T follicular helper cell (primary cell): ENCODE measurements at places on chromosomes 3 and 15.
A peak's percentile ranks its signal among the peaks of the same experiment; 100 is the strongest.

DNA sequence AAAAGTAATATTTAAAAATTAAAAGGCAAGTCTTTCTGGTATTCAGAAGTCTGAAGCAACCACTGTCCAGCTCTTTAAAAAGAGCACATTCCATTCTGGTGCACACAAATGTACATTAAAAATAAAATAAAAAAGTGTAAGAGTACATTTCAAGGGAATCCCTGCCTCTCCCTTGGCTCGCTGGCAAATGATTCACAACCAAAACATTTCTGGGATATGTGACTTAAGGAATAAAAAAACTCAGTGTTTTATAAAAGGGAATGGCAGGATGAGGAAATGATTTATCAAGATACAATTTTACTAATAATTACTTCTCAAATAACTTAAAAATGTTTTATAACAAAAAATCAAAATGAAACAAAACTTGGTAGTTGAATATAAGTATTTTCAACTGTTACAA lies 23.8 kb upstream of the ANXA2 start:
- DNase-seq, result no peak

- DNase-seq, result no peak
Observed at GRCh38 chr3:59797533-59797932, 747.7 kb upstream of the CFAP20DC start.

GRCh38 chr15:56960116-56960515 lies 41.7 kb downstream of the TCF12 start:
- no peak for DNase-seq

- DNase-seq, result peak; percentile 74
Observed at GRCh38 chr3:50260027-50260941, 8.7 kb upstream of the SEMA3B start.

- DNase-seq, result no peak
Observed at GRCh38 chr3:31908391-31909097, 72.5 kb downstream of the OSBPL10 start.

GRCh38 chr3:58728723-58729122 lies 62.1 kb upstream of the FAM3D start:
- DNase-seq, result no peak

DNA sequence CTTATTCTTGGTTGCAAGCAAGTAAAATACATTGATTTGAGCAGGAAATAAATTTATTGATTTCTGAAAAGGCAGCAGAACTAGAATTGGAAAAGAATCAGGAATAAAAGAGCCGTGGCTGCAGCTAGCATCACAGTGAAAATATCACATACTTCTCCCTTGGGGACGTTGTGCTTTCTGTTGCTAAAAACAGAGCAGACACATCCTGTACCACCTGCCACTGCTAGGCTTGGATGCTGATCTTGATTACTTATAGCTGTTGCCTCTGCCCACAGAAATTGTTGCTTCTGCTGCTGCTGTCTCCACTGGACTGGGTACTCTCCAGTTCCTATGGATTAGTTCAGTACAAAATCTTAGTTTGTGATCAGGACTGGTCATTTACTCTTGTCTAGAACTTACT lies 283.8 kb downstream of the C3orf38 start:
- DNase-seq, result no peak

GRCh38 chr3:72888546-72889309 lies 882 bp downstream of the GXYLT2 start:
- DNase-seq, result no peak

GRCh38 chr3:154926721-154927120 lies 153.4 kb upstream of the MME start:
- no peak for DNase-seq

- DNase-seq, result no peak
Observed at GRCh38 chr3:10173926-10174435, 9.3 kb downstream of the IRAK2 start.

DNA sequence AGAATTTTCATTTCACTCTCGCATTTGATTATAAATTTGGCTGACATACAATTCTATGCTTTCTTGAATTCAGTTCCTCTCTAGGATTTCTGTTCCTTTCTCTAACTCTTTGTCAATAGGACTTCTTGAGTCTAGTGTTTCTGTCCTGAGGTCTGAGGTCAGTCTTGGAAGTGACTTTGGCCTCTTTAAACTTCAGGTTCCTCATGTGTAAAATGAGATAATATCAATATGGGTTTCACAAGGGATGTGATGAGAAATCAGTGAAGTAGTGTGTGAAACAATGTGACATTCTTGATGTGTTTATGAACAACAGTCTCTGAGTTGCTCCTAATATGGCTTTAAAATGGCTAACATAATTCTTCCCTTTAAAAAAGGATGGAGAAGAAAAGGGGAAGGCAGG lies 92.2 kb downstream of the SV2B start:
- no peak for DNase-seq

GRCh38 chr3:181915551-181915950 lies 203.8 kb downstream of the SOX2 start:
- no peak for DNase-seq

GRCh38 chr15:60592371-60593169 lies 113.6 kb upstream of the ICE2 start:
- peak; percentile 83 for DNase-seq

DNA sequence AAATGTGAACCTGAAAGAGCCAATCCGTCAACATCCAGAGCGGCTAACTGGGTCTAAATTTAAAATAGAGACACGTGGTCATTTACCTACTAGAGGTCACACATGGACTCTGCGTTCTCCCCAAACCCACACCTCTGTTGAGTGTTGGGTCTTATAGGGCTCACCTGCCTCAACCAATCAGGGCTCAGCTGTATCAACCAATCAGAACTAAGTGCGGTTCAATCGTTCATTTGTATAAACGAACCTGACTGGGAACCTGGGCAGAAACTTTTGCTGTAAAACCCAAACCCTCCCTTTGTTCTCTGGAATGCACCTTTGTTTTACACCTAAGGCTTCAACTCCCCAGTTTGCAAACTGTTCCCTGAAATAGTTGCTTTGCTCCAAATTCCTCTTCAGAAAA lies 8.9 kb downstream of the DNAAF4 start:
- DNase-seq, result no peak

GRCh38 chr3:186259612-186260383 lies 102.2 kb downstream of the DGKG start:
- peak; percentile 45 for DNase-seq

DNA sequence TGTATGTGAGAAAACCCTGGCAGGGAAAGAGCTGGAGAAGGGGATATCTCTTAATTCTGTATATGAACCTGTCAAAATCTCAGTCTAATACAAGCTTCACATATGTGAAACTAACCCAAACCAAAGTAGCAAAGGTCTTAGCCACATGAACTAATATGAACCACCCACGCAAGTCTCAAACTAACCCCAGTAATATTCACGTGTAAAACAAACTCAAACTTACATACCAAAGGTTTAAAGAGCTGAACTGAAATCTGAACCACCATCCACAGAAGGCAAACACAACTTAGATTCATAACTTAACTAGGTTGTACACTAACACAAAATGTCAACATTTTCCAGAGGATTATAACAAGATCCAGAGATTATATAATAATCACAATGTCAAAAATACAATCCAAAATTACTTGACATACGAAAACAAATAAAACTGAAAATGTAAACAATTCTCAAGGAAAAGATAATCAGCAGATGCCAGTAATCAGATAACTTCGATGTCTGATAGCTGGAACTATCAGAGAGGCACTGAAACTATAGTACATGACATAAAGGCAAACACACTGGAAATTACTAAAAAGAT lies 64.1 kb downstream of the VPS13C start:
- DNase-seq, result no peak

- DNase-seq, result no peak
Observed at GRCh38 chr15:48437178-48437577, 105.9 kb downstream of the DUT start.

DNA sequence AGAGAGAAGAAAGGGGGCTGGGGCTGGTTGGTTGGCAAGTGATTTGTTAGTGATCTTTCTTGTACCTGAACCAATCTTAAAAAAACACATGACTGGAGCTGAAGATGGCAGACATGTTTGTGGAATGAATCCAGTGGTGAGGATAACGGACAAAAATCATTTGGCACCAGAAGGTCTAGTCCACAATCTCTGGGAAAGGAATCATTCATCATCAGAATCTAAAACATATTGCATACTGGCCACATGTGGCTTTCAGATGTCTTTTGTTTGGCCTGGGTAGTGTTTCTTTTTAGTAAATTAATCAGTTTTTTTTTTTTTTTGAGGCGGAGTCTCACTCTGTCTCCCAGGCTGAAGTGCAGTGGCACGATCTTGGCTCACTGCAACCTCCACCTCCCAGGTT lies 5.0 kb downstream of the NEK11 start:
- no peak for DNase-seq

DNA sequence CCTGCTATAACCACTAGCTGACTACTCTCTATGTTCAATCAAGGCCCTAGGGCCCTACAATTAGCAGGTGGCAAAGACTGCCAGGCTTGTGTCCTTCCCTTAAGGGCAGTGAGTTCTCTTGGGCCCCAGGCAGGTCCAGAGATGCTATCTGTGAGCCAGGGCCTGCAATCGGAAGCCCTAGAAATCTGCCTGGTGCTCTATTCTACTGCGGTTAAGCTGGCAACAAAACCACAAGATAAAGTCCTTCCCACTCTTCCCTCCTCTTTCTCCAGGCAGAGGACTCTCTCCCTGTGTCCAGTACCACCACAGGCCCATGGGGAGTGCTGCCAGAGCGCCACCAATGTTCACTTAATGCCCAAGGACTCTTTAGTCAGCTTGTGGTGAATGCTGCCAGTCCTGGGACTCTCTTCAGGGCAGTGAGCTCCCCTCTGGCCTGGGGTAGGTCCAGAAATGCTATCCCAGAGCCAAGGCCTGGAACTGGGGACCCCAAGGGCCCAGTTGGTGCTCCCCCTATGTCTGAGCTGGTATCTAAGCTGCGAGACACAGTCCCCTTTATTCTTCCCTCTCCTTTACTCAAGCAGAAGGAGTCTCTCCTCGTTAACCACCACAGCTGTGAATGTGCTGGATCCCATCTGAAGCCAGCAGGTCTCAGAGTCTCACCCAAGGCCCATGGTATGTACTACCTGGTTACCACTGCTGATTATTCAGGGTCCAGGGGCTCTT lies 34.7 kb downstream of the XXYLT1 start:
- no peak for DNase-seq

DNA sequence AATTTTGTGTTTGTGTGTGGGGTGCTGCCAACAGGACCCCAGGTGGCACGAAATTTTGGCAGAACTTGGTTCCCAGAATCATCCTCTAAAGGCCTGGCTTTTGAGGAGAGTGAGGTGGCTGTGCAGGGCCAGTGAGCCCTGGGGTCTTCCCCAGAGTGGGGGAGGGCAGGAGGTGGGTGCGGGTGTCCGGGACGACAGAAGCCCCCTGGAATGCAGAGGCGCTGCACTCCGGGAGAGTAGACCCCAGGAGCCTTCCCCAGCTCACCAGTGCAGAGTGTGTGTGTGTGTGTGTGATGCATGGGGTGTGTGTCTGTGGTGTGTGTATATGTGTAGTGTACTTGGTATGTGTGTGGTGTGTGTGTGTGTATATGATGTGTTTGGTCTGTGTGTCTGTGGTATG lies 44.4 kb upstream of the SEC13 start:
- no peak for DNase-seq

GRCh38 chr15:52254391-52254790 lies 41.2 kb downstream of the MYO5C start:
- DNase-seq, result no peak

DNA sequence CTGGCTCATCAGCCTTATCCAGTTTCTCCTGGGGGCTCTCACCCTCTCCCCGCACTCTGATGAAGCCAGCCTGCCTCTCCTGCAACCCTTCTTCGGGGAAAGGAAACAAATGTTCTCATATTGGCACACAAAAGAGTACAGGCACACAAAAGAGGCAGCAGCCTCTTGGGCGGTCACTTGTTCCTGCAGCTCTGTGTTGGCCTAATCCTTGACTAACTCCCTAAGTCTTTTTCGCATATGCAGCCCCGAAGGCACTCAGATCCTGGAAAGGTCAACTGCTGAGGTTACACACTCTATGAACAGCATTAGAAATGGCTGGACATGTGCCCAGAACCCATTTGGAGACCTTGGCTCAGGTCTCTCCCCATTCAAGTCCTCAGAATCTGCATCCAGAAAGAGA lies 7.4 kb upstream of the CAMP start:
- DNase-seq, result no peak

DNA sequence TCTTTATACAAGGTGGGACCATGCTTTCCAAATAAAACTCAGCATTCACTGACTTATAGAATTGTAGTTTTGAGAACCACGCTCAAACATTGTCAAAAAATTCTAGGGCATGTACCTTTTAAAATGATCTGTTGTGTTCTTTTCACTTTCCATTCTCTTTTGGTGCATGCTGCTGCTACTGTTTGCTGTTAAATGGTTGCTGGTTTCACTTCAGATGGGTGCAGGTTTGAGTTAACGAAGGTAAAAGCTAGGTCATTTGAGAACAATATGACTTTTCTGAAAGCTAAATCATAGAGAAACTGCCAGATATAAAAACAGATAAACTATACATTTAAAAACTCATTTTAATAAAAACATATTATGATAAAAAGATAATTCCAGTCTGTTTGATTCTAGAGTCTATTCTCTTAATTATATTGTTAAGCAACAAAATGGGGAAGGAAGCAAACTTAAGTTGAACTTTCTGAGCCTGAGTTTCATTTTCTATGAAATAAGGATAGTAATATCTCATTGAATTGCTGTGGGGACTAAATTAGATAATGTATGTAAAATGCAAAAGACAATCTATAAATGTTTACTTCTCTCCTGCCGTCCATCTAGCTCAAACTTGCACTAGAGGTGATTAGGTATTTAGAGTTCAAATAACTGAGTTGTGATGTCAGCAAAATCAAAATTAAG lies 82.4 kb downstream of the OXSM start:
- no peak for DNase-seq

DNA sequence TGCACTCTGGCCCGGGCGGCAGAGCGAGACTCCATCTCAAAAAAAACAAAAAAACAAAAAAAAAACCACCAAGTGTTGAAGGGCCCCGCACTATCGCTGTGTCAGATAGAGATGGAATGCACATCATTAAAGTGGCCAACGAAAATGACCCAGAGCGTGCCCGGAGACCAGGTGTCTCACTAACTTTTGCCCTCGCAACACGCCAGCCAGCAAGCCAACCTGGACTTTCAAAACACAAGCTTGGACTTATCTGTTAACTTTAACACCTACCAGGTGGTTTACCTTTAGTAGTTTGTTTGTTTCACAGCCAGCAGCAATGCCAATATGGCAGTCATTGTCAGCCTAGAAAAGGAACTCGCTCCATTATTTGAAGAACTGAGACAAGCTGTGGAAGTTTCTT lies 28.6 kb downstream of the FAM174B start:
- no peak for DNase-seq

- DNase-seq, result no peak
Observed at GRCh38 chr3:12830785-12831156, 10.6 kb downstream of the RPL32 start.

GRCh38 chr15:64288999-64289398 lies 67.0 kb downstream of the CSNK1G1 start:
- no peak for DNase-seq

GRCh38 chr3:83122774-83123350 lies 1361.4 kb upstream of the GBE1 start:
- no peak for DNase-seq

DNA sequence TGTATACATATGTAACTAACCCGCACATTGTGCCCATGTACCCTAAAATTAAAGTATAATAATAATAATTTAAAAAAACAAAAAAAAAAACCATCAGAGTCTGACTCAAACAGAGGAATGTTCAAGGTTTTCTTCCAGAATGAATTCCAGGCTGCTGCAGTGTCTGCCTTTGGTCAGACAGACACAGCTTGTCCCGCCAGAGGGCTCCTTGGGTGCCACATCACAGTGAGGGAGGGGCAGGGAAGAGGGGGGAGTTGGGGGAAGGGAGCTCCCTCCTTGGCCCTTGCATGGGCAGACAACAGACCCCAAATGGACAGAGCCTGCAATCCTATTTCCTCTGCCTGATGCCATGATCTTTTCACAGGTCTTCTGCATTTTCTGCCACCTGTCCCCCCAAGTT lies 36.5 kb downstream of the ITGB5 start:
- DNase-seq, result no peak
